K562 (cell line): ENCODE measurements at places on chromosomes 12 and 14. TPM values are rescaled to one million over a fixed set of nuclear protein-coding genes. Genes with fewer than 3 reads are reported as not detected.

The TESPA1 gene
- 2.4 and 3.8 TPM in 2 replicates for total RNA-seq

DNA sequence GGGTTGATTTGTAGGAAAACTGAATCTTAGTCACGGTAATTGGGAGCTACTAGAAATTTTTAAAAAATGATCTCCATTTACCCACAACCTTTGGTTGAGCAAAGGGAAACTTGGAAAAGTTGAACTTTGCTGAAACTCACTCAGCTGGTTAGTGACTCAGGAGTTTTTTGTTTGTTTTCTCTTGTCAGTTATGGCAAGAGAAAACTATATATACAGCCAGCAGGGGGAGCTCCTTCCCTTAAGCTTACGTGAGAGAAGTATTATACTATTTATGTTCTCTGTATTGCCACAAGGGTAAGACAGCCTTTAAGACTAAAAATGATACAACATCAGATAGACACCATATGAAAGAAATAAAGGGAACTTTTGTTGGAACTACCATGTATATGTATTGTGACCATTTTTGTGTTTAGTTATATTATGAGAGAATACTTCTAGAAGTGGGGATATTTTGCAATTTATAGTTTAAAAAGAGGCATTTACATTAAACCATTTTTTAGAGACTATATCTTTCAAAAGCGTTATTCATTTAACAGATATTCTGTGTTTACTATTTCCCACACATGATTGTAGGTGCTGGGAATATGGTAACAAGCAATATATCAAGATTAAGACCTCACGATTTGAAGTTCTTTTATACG lies 28.1 kb upstream of the TBC1D30 start:
- no peak overlapping the region for H3K4me3 ChIP-seq
- H3K36me3 ChIP-seq, result no peaks in the 10 kb centered on the region
- no peaks in the 10 kb centered on the region for H3K4me1 ChIP-seq
- DNase-seq, result peak; percentile 90
- H3K27me3 ChIP-seq, result peaks cover 13% of the 10 kb centered on the region

GRCh38 chr12:11209113-11209512 lies 22.4 kb upstream of the TAS2R42 start:
- no peak overlapping the region for H3K4me3 ChIP-seq
- no peaks in the 10 kb centered on the region for H3K27me3 ChIP-seq
- H3K27ac ChIP-seq, result no peak overlapping the region
- no peaks in the 10 kb centered on the region; the same call in 1 of the 2 replicates for H3K4me1 ChIP-seq
- H3K36me3 ChIP-seq, result no peaks in the 10 kb centered on the region

- H3K4me3 ChIP-seq, result no peak overlapping the region
- H3K27me3 ChIP-seq, result peaks cover 16% of the 10 kb centered on the region; the same call in 1 of the 3 replicates
- no peak overlapping the region for H3K27ac ChIP-seq
- peaks cover 6% of the 10 kb centered on the region; the same call in 1 of the 2 replicates for H3K4me1 ChIP-seq
- no peak for DNase-seq
Measured at GRCh38 chr12:6070472-6071257, 53.8 kb downstream of the VWF start.

The MYO1A gene
- total RNA-seq, result 0.18 and 0.29 TPM in 2 replicates

DNA sequence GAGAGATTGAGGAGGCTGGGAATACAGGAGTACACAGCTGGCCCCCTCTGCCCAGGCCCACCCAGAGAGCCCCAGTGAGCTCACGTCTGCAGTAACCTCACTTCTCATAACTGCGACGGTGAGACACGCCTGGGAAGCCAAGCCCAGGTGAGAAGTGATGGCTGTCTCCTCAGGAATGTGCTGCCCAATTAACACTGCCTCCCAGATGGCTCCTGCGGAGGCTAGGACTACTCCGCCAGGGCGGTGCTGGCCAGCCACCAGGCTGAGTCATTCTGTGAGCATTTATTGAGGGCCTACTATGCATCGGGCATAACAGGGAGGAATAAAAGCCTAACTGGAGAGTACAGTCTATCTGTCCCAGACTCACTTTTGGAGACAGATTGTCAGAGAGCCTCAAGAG lies 9.3 kb upstream of the TMEM106C start:
- no peaks in the 10 kb centered on the region for H3K36me3 ChIP-seq
- no peak overlapping the region for H3K4me3 ChIP-seq
- peaks cover 6% of the 10 kb centered on the region; the same call in 2 of the 3 replicates for H3K27me3 ChIP-seq

GRCh38 chr12:25980035-25980434 lies 21.6 kb downstream of the RASSF8 start:
- no peaks in the 10 kb centered on the region; the same call in 1 of the 2 replicates for H3K27me3 ChIP-seq
- no peak for DNase-seq
- no peaks in the 10 kb centered on the region for H3K4me1 ChIP-seq
- H3K27ac ChIP-seq, result no peak overlapping the region
- no peak overlapping the region for H3K4me3 ChIP-seq

DNA sequence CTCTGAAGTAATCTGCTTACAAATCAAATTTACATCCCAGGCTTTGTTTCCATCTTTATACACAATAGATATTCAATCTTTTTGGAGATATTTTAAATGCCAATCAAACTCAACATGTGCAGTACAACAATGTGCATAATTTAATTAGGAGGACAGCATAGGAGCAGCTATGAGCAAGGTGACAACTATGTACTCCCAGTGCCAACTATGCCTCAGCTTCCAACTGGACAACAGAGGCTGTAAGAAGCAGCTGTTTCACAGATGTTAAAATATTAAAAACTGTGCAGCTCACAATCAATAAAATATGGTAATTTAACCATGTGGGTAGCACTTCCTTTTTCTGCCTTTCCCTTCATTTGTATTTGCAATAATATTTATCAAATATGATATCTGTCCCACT lies 99.9 kb downstream of the ST8SIA1 start:
- H3K27ac ChIP-seq, result no peak overlapping the region
- no peak for DNase-seq

- no peaks in the 10 kb centered on the region for H3K27me3 ChIP-seq
- H3K4me3 ChIP-seq, result peak within 1 kb of the TSS; percentile 80
- peaks cover 7% of the 10 kb centered on the region; the same call in 1 of the 3 replicates for H3K36me3 ChIP-seq
- peak; percentile 83 for DNase-seq
- peaks cover 17% of the 10 kb centered on the region for H3K4me1 ChIP-seq
- peak within 1 kb of the TSS; percentile 74 for H3K27ac ChIP-seq
Measured at GRCh38 chr12:51270067-51270950, at the start of gene SMAGP. SMAGP (minus strand) TSS chr12:51270415; CDS start chr12:51269278, 1,137 bp downstream.

DNA sequence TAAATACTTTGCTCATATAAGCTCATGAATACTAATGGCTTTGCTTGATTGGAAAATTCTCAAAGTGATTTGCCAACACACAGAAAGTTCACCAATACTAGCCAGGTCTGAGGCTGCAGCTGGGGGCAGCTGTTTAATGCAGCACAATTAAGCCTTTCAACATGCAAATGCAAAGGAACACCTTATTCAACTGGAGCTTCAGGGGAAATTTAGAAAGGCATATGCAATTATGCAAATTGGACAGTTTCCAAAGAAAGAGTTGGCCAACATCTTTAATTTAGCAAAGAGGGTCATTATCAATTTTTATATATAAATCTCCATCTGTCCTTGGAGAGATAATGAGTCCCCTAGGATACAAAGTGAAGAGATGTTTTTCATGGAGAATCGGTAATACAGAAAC lies 40.2 kb upstream of the OTOGL start:
- H3K4me1 ChIP-seq, result no peaks in the 10 kb centered on the region
- H3K36me3 ChIP-seq, result no peaks in the 10 kb centered on the region
- no peaks in the 10 kb centered on the region for H3K27me3 ChIP-seq
- no peak for DNase-seq
- no peak overlapping the region for H3K27ac ChIP-seq

- DNase-seq, result no peak
- H3K36me3 ChIP-seq, result peaks cover 19% of the 10 kb centered on the region; the same call in 1 of the 3 replicates
- no peaks in the 10 kb centered on the region for H3K4me1 ChIP-seq
- H3K27ac ChIP-seq, result no peak overlapping the region
- H3K4me3 ChIP-seq, result no peak overlapping the region
Measured at GRCh38 chr12:91870872-91871707, 274.6 kb downstream of the BTG1 start.

DNA sequence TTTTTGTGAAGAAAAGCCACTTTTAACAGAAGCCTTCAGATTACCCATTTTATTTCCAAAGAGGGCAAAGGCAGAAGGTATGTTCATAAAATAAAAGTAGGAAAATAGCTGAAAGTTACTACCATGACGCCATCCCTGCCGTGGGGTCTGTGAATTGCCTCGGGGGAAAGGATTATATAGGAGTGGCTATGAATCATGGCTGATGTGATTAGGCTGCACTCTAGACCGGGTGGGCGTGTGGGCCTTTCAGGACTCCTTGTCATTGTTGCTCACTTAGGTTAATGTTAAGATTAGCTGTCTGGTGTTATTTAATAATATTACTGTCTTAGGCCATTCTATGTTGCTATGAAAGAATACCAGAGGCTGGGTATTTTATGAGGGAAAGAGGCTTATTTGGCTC lies 195.5 kb downstream of the EGLN3 start:
- H3K27me3 ChIP-seq, result no peaks in the 10 kb centered on the region
- no peaks in the 10 kb centered on the region for H3K36me3 ChIP-seq
- no peak overlapping the region for H3K27ac ChIP-seq
- DNase-seq, result no peak

DNA sequence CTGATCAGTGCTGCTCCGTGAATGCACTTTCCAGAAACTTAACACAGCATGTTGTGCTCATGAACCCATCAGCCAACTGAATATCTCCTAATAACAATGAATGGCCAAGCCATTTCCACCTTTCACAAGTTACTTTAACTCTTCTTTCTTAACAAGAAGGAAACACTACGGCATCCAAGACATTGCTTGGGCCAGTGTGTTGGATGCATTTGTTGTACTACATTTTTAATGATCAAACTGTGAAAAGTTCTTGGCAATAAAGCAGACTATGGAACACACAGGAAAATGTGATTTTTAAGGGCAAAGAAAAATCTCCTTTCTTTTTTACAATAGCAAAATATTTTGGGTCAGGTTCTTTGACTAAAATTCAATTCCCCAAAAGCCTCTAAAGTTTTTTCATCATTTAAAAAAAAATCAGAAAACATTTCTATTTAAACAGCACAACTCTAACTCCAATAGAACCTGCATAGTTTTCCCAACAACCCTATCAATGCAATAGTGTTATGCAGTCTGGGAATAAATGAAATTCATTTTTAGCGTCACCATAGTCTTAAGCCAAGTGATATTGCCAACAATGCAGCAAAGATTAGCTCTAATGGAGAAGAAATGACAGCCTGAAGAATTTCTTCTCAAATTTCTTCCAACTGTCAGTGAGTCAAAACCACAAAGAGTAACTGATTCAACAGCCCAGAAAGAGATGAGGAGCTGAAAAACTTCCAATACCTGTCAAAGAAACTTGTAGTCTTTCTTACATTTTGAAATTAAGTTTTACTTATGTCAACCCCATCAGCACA lies 50.7 kb upstream of the PTPRR start:
- no peaks in the 10 kb centered on the region for H3K4me1 ChIP-seq
- no peak for DNase-seq
- no peak overlapping the region for H3K4me3 ChIP-seq

GRCh38 chr12:12376646-12377448 lies 20.0 kb downstream of the BORCS5 start:
- H3K4me3 ChIP-seq, result no peak overlapping the region
- DNase-seq, result peak; percentile 61
- H3K27ac ChIP-seq, result no peak overlapping the region

DNA sequence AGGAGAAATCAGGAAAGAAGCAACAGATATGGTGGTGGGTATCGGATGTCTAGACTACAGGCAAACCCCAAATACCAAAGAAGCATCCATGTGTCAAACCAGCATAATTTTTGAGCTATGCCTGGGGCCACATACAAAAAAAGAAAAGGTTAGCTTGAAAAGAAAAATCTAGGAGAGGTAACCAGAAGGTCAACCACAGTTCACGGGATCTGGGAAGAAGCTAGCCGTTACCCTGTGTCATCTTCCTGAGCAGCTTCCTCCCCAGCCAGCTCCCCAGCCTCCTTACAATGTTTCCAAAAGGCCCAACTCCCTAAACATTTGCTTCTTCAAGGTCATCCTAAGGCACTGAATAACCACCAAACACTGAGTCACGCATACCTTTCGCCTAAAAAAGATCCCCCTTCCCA lies 3.1 kb downstream of the SINHCAF start:
- peaks cover 2% of the 10 kb centered on the region; the same call in 1 of the 3 replicates for H3K36me3 ChIP-seq
- H3K4me3 ChIP-seq, result peak overlapping the region; percentile 71
- DNase-seq, result no peak
- peaks cover 47% of the 10 kb centered on the region for H3K4me1 ChIP-seq
- no peaks in the 10 kb centered on the region for H3K27me3 ChIP-seq
- H3K27ac ChIP-seq, result peak overlapping the region; percentile 88

DNA sequence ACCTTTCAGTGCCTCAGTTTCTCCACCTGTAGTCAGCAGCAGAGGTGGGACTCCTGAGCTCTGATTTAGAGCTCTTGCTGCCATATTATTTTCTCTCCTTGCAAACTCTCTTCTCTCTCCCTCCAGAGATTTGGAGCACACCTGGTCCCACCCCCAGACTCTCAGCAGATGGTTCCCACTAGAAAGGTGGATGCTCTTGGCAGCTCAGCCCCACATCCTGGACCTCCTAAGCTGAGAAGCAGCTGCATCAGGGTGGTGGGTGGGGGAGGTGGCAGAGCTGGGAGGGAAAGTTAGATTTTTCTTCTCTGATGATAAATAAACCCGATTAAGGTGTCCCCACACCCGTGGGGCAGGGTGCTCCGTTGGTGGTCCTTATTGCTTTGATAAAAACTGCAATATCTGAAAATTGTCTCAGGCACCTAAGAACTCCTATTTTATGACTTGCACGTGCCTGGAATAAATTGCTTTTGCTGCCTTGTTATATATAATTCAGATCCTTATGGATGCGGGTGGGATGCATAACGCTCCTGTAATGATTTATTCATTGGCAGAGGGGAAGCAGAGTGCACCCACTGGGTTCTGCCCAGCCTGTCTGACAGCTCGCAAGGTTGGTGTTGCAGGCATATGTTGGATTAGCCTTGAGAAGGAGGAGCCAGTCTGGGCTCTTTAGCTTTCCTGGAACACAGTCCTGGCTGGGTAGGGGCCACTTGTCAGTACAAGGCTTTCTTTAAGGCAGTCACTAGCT lies 214.2 kb downstream of the SUDS3 start:
- no peak overlapping the region for H3K4me3 ChIP-seq
- no peaks in the 10 kb centered on the region; the same call in 1 of the 2 replicates for H3K27me3 ChIP-seq
- H3K4me1 ChIP-seq, result no peaks in the 10 kb centered on the region
- H3K27ac ChIP-seq, result no peak overlapping the region
- H3K36me3 ChIP-seq, result no peaks in the 10 kb centered on the region

DNA sequence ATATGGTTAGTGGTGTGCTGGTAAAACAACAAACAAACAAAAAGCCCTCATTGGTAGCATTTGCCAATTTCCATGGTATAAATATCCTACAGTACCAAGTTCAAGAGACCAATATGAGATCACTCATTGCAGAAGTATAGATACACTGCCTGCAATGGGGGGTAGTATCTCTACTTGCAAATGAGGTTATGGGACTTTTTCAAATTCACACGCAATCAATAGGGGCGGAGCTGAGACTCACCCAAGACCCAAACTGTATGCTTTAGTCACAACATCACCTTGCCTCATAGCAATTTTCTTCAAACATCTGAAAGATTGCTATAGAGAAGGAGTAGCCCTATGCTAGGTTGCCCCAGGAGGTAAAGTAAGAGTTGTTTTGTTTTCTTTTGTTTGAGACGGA lies 93.7 kb downstream of the VCPKMT start:
- H3K27me3 ChIP-seq, result no peaks in the 10 kb centered on the region
- H3K36me3 ChIP-seq, result no peaks in the 10 kb centered on the region
